ENCODE measurements at places on chromosomes 13 and 19.

DNA sequence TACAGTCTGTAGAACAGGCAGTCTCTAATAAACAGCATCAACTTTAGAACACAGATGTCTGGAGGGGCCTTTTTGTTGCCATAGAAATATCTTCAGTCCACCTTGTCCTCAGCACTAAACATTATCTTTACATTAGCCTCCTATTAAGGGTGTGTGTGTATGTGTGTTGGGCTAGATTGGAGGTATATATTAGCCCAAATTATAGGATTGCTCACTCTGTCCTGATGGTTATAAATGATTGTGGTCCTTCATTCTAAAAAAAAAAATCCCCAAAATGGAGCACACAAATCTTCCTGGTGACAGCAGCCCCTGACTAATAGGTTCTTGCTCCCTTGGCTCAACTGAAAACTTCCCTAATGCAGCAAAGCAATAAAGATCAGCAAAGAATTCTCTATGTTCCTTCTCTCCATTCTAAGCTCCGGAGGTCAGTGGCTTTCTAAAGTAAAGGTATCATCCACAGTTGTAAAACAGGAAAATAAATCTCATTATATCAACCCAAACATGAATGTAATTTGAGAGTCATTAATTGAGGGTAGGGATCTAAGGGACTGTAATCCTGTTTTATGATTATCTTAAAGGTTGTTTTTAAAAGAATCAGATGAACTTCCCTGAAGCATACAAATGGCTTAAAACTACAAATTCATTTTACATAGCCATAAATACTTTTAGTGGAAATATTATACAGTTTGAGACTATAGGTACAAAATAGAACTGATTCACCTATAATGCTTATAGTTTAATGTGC, 232.7 kb downstream of the KLF12 start:
- DNase-seq, result no peak

GRCh38 chr19:23071147-23071511, 45.7 kb upstream of the ZNF730 start:
- peak; percentile 22 for DNase-seq

DNA sequence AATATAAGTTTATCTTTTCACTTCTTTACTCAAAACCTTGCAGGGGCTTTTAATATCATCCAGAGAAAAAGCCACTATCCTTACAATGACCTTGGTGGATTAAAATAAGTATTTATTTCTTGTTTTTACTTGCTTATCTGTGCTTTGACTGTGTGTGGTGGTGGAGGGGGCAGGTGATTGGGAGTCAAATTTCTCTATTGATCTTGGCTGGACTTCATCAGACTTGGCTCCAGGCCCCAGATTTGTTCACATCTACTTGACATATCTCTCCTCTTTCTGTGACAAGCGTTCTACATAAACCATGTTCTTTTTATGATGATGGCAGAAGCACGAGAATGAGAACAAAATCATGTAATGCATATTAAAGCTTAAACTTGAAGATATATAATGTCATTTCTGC, 670.8 kb downstream of the PCDH17 start:
- DNase-seq, result no peak

- no peak for DNase-seq
Measured at GRCh38 chr13:46953331-46953730, 56.5 kb upstream of the HTR2A start.

GRCh38 chr13:45974500-45974899, 78.0 kb downstream of the ZC3H13 start:
- DNase-seq, result no peak

GRCh38 chr13:53197424-53197823, 168.8 kb downstream of the OLFM4 start:
- DNase-seq, result no peak

- DNase-seq, result no peak
Measured at GRCh38 chr19:33638167-33639034, 16.6 kb downstream of the CHST8 start.

GRCh38 chr13:80871481-80871880, 530.6 kb upstream of the SPRY2 start:
- no peak for DNase-seq

GRCh38 chr13:28559636-28560259, 64.8 kb upstream of the FLT1 start:
- no peak for DNase-seq

GRCh38 chr19:50817941-50818858, 5.4 kb downstream of the KLK1 start:
- DNase-seq, result peak; percentile 55

DNA sequence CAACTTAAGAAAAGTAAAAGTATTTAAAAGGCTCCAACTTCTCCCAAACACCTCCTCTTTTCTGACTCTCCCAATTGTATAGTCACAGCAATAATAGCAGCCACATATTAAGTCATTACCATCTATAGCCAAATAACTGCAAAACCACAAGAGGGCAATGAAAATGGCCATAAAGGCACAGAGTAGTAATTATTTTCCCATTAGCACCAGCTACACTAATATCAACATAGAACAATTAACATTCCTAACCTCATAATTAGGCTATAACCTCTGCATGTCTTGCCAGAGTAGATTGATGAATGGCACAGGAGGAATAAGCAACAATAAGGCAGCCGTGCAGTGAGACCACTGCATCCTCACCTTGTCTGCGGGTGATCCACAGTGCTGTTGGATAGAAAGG, 226.4 kb upstream of the SERP2 start:
- DNase-seq, result no peak

- DNase-seq, result peak; percentile 82
Measured at GRCh38 chr19:46265217-46265828, 31.5 kb upstream of the HIF3A start.

- no peak for DNase-seq
Measured at GRCh38 chr19:1811472-1811894, 593 bp downstream of the ATP8B3 start.

DNA sequence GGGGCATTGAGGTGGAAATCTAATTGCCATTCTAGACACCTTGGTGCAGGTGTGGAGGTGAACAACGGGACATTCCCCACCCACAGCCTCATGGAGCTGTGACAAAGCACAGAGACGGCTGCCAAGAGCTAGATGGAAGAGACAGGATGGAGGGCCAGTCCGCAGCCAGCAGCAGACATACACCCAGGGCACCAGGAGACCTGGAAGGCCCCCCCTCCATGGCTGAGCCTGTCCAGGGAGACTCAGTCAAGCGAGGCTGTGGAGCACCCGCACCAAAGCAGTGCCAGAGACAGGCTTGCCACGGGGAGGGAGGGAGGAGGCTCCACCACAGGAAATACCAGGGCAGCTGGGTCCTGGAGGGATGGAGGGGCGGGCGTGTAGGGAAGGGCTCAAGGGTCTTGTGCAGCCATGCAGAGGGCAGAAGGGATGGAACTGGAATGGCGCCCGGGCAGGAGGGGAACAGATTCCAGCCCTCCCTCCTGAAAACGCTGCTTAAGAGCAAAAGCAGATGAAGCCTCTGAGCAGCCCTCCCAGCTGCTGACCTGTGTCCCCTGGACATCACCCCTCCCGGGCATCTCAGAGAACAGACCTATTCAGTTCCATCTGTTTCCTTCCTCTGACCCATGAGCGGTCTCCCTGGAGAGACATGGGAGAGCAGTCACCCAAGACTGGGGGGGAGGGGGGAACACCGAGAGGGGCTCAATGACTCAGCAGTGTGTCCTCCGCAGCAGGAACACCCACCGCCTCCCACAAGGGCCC, 14.4 kb downstream of the EPS15L1 start:
- no peak for DNase-seq

DNA sequence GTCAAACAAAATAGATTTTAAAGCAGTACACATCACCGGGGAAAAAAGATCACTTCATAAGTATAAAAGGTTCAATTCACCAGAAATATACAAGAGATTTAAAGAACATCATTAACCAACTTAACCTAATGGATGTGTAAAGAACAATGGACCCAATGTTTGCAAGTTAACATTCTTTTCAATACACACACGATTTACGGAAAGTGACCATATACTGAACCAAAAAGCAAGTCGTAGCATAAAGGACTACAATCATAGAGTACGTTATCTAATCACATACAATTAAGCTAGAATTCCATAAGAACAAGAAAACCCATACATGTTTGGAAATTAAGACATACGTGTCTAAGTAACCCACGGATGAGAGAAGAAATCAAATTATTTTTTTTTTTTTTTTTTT, 9.6 kb downstream of the TGDS start:
- DNase-seq, result no peak

GRCh38 chr13:71513411-71514033, 353.5 kb downstream of the DACH1 start:
- no peak for DNase-seq

DNA sequence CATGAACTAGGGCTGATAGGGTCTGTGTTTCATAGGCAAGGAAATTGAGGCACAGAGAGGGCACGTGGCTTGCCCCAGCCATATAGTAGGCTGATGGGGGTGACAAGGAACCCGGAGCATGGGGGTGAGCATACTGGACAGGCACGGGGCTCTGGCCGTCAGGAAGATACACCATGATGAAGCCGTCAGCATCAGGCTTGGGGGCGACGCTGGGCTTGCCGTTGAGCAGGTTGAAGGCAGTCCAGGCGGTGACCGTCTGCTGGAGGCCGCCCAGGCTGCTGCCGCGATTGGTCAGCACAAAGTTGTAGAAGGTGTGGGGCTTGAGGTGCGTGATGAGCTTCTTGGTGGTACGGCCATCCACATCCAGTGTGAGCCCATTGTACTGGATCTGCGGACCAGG, 119.7 kb downstream of the PTPRS start:
- DNase-seq, result no peak

DNA sequence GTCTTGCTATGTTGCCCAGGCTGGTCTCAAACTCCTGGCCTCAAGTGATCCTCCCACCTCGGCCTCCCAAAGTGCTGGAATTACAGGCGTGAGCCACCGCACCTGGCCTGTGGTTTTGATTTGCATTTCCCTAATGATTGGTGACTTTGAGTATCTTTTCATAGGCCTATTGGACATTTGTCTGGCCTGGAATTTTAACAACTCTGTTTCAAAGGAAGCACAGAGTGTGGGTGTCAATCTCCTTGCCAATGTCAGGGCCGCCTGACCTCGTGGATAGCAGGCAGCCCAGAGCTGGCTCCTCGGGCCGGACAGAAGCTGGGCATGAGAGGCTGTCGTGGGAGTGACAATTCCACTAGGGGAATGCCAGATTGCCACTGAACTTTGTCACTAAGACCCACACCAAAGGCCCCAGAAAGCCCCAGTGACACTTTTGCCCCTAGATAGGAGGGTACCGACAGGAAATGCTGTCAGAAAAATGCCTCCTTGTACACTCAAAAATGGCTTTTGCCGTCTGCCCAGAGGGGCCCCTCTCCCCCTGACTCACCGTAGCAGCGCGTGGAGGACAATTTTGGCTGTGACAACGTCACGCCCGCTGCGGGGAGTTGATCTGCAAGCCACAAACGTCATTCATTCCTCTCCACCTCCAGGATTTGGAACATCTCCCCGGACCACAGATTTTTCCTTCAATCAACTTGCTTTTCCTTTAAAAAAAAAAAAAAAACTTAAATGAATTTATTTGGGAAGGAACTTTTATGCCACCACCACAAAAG, 11.7 kb upstream of the ADGRE5 start:
- DNase-seq, result no peak

DNA sequence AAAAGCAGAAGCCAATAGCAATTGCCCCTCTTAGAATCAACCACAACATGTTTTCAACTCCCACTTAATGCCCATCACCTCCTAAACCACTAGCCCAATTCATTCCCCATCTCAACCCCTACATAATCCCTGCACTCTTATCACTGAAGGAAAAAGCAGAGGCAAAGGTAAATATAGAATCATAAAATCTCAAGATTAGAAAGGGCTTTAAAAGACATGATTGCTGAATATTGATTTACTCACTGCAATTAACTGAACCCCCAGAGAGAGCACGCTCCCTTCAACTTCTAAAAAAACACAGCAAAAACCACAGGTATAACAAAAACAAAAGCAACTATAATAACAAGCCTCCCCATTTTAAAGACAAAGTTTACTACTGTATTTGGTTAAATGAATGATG, 15.1 kb upstream of the POU4F1 start:
- no peak for DNase-seq

- peak; percentile 80 for DNase-seq
Measured at GRCh38 chr19:12668932-12669269, 2.3 kb downstream of the WDR83 start.

GRCh38 chr13:74338341-74338740, 204.1 kb upstream of the KLF12 start:
- no peak for DNase-seq

DNA sequence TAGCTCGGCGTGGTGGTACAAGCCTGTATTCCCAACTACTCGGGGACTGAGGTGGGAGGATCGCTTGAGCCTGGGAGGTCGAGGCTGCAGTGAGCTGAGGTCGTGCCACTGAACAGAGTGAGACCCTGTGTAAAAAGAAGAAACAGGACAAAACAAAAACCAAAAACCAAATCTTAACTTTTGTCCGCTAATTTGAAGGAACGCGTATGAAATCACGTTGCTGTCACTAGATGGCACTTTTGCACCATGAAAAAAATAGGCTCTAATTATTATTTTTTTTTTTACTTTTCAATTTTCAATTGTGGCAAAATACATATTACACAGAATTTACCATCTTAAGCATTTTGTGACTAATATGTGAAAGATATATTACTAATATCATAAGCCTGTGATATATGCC, 17.6 kb upstream of the ZNF835 start:
- DNase-seq, result no peak

- DNase-seq, result peak; percentile 79
Measured at GRCh38 chr19:49889687-49890348, 6.9 kb downstream of the IL4I1 start.

DNA sequence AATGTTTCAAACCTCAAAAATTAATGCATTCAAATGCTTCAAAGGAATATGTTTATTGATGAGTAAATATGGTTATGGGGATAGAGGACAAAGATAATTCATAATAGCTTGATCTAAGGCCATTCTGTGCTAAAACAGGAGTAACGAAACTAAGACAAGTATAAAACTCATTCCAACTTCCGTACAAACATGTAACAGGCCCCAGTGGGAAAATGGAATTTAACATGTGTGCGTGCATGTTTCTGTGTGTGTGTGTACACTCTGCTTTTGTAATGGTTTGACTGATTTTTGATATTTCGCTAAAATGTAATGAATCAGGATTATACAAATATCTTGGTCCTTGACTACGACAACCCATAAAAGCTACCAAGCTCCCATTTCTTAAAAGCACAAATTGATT, 91.0 kb downstream of the KLF12 start:
- DNase-seq, result no peak

GRCh38 chr13:44470638-44471562, 97.3 kb downstream of the SERP2 start:
- DNase-seq, result no peak

DNA sequence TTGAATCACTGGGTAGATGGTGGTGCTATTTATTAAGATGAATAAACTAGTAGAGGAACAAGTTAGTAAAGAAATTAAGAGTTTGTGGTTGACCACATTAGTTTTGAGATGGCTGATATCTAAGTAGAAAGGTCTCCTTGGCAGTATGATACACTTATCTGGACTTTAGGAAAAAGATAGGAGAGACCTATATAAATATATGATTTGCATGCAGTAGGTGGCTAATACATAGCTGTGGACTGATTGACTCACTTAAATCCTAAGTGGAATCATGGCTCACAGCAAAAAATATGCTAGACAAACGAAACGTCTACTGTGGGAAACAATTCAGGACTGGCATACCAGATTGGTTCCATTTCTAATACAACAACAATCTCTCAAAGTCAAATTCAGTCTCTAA, 92.0 kb downstream of the CAB39L start:
- DNase-seq, result no peak

Data from testis (tissue), 5 donors.